ENCODE measurements at places on chromosomes 1 and 21.

DNA sequence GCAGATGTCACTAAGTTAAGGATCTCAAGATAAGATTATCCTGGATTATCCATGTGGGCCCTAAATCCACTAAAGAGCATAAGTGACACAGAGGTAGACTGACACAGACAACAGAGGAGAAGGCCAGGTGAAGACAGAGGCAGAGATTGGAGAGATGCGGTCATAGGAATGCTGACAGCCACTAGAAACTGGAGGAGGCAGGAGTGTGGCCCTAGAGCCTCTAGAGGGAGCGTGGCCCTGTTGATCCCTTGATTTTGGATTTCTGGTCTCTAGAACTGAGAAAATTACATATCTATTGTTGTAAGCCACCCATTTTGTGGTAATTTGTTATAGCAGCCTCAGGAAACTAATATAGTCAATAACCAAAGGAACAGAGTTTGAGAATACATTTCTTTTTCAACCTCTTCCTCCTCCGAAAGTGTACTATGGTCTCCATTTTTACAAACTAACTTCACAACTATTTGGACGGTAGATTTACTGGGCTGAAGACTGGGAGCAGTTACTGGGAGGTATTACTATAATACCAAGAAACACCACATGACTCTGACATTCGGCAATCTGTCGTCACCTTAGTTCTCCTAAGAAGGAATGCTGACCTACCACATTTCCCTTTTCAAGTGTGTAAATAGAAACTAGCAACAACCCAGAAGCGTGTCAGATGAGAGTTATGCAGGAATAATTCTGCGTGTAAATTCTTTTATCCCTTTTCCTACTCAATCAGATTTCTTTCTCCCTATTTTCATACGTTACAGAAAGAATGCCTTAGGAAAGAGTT is 116.0 kb upstream of the ZNHIT6 start:
- no peak for DNase-seq

- no peak for DNase-seq
Observed at GRCh38 chr1:182404781-182405180, 4.3 kb upstream of the TEDDM1 start.

GRCh38 chr1:162284206-162284955 is 92.3 kb downstream of the SPATA46 start:
- DNase-seq, result no peak

DNA sequence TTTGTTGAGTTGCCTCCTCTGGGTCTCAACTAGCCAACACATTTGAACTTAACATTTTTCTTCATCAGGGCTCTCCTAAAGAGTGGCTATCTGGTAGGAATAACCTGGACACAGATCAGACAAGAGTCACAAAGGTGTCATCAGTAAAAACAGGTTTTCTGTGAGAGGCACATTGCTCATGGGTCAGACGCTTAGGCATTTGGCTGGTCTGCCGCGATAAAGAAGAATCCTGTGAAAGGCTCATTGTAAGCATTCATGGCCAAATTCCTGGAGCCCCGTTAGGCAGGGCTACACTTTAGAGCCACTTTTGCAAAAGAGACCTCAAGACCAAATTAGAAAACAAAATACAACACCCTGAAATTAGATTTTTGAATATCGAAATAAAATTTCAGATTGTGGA is 64.2 kb upstream of the PDE4B start:
- DNase-seq, result no peak

DNA sequence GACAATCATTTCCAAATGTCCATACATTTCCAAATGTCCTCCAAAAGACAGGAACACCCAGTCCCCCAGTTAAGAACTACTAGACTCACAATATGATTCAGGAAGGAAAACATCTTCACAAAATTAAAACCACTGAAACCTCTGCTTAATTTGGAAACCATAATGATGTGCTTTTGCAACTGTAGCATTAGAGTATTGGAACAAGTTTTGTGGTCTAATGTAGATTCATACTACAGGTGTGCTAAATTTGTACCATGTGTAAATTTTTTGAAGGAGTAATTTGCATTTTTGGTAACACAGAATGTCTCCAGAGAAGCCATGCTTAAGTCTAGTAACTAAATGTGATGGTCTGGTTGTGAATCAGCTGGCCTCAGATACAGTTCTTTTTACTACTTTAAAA is 129.6 kb downstream of the DPYD start:
- no peak for DNase-seq
